ENCODE measurements at places on chromosomes 3 and 15. TPM values are rescaled to one million over a fixed set of nuclear protein-coding genes. Genes with fewer than 3 reads are reported as not detected.

GRCh38 chr3:78351334-78351733, 1311.4 kb downstream of the ROBO2 start:
- no peak for DNase-seq
- no peaks in the 10 kb centered on the region for H3K27me3 ChIP-seq
- H3K36me3 ChIP-seq = no peaks in the 10 kb centered on the region
- H3K4me3 ChIP-seq = no peak overlapping the region
- no peaks in the 10 kb centered on the region for H3K4me1 ChIP-seq

DNA sequence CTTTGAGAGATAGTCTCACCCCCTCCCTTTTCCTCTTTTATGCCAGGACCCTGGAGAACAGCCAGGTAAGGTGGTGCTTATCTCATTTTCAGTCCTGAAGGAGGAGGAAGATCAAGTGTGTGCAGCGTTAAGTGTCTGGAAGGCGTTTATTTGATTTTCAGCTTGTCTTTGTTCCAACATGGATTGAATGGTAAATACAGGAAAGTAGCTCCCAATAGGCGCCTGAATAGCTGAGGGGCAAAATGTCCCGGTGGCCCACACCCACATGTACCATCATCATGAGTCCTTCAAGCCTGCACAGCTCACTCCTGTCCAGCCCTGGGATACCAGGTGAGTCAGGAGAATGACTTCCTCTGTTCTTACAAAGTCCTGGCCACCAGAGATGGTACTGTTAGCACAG, 73.5 kb downstream of the CEMIP start:
- H3K36me3 ChIP-seq = no peaks in the 10 kb centered on the region
- peaks cover 6% of the 10 kb centered on the region for H3K4me1 ChIP-seq
- no peak for DNase-seq
- H3K27ac ChIP-seq = no peak overlapping the region
- H3K27me3 ChIP-seq = no peaks in the 10 kb centered on the region
- H3K4me3 ChIP-seq = no peak overlapping the region

GRCh38 chr3:132253262-132253878, 63.8 kb upstream of the ACP3 start:
- H3K27ac ChIP-seq = no peak overlapping the region
- no peaks in the 10 kb centered on the region for H3K27me3 ChIP-seq
- no peaks in the 10 kb centered on the region for H3K4me1 ChIP-seq
- H3K4me3 ChIP-seq = no peak overlapping the region
- DNase-seq = no peak

DNA sequence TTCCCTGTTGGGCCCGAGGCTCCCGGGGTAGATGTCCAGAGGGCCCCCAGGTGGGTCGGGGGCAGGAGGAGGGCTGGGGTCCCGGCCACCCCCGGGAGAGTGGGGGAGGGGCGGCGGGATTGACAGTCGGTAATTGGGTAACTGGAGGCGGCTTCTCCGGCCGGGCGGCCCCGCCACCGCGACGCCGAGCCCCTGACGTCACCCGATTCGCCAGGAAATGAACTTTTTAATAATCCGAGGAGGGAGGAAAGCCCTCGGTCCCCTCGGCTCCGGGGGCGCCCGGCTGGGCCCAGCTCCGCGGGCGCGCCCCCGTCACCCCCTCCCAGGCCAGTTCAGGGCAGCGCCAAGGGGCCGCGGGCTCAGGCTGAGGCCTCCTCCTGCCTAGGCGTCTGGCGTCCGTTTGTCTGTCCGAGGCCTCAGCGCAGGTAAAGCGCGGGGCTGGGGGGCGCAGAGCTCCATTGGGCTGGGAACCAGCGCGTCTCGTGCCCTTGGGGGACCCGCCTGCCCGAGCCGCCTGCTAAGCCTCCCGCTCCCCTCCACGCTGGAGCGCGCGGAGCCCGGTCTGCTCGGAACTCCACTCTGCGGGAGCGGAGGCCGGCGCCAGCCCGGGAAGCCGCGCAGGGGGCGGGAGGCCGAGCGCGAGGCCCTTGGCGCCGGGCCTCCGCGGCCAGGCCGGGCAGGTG, 3.9 kb downstream of the GATA2 start:
- DNase-seq = peak; percentile 86
- H3K4me3 ChIP-seq = peak overlapping the region; percentile 37
- no peak overlapping the region for H3K27ac ChIP-seq
- H3K36me3 ChIP-seq = no peaks in the 10 kb centered on the region
- no peaks in the 10 kb centered on the region for H3K4me1 ChIP-seq

The ANKRD63 gene
- total RNA-seq = not detected

The SOX14 gene
- total RNA-seq = not detected

The IGSF11 gene
- total RNA-seq = 0.42 TPM

The MORC1 gene
- not detected for total RNA-seq

Measured in aorta (tissue), 5 donors.